ENCODE measurements at places on chromosomes 3 and 15.
A peak's percentile ranks its signal among the peaks of the same experiment; 100 is the strongest.

- no peak for DNase-seq
- H3K4me3 ChIP-seq: no peak overlapping the region
- H3K27me3 ChIP-seq: no peaks in the 10 kb centered on the region
- no peak overlapping the region for H3K27ac ChIP-seq
Observed at GRCh38 chr3:195900436-195901355, 7.7 kb downstream of the TNK2 start.

GRCh38 chr15:35442742-35443141 is 103.2 kb downstream of the DPH6 start:
- no peaks in the 10 kb centered on the region for H3K27me3 ChIP-seq
- no peaks in the 10 kb centered on the region for H3K4me1 ChIP-seq
- no peak overlapping the region for H3K4me3 ChIP-seq
- no peak for DNase-seq
- H3K36me3 ChIP-seq: no peaks in the 10 kb centered on the region

DNA sequence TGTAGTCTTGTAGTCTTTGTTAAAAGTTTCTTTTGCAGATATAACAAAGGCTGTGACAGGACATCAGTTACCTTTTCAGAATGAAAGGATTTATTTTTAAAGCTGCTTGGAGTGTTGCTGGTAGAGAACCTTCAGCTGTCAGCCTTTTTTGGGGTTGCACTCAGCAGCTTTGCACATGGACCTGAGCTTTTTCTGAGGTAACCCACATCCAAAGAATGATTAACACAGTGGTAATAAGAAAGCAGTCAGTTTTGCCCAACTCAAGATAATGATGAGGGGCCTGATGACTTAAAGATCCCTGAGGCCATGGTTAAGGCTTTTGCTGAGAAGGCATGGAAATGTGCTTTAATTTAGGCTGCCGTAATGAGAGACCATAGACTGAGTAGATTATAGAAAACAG is 1042.7 kb downstream of the PLOD2 start:
- H3K4me1 ChIP-seq: no peaks in the 10 kb centered on the region
- H3K27ac ChIP-seq: no peak overlapping the region
- no peaks in the 10 kb centered on the region for H3K36me3 ChIP-seq
- no peak overlapping the region for H3K4me3 ChIP-seq
- no peaks in the 10 kb centered on the region for H3K27me3 ChIP-seq

- no peak overlapping the region for H3K27ac ChIP-seq
- H3K4me3 ChIP-seq: no peak overlapping the region
- no peak for DNase-seq
- H3K4me1 ChIP-seq: no peaks in the 10 kb centered on the region
Observed at GRCh38 chr15:71011503-71012155, 103.6 kb upstream of the THSD4 start.

DNA sequence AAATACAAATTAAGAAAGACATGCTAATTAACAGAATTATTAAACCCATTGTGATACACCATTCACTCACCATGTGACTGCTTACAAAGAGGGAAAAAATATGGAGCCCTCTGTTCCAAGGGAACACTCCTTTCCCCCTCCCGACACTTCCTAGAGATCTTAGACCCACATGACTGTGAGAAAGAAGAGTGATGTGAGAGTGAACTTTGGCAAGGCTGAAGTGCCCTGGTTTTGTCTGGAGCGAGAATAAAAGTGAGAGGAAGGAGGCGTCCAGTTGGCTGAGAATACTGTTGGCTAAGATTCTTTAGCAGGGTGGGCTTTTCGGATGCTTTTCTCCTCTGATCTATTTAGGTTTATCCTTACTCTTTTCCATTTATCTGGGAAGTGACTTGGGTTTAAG is 14.1 kb downstream of the CHL1 start:
- H3K36me3 ChIP-seq: no peaks in the 10 kb centered on the region
- H3K4me1 ChIP-seq: no peaks in the 10 kb centered on the region
- no peak overlapping the region for H3K27ac ChIP-seq

DNA sequence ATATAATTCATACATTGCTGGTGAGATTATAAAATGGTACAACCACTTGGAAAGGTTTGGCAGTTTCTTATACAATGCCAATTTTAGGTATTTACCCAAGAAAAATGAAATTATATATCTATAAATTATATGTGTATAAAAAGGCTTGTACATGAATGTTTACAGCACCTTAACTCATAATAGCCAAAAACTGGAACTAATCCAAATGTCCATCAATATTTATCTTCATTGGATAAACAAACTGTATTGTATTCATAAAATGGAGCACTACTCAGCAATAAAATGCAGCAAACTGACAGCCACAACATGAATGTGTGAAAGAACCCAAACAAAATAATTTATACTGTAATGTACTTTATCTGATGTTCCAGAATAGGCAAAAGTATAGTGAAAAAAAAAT is 33.6 kb upstream of the EIF5A2 start:
- H3K27ac ChIP-seq: no peak overlapping the region
- no peaks in the 10 kb centered on the region for H3K4me1 ChIP-seq
- H3K4me3 ChIP-seq: no peak overlapping the region
- no peak for DNase-seq

GRCh38 chr15:71097890-71098289 is 17.4 kb upstream of the THSD4 start:
- no peak for DNase-seq
- no peaks in the 10 kb centered on the region for H3K27me3 ChIP-seq
- no peak overlapping the region for H3K4me3 ChIP-seq
- no peaks in the 10 kb centered on the region for H3K36me3 ChIP-seq

GRCh38 chr15:52551762-52552161 is 17.1 kb downstream of the ARPP19 start:
- no peaks in the 10 kb centered on the region for H3K27me3 ChIP-seq
- no peak overlapping the region for H3K27ac ChIP-seq
- DNase-seq: no peak
- no peaks in the 10 kb centered on the region for H3K4me1 ChIP-seq
- peaks cover 7% of the 10 kb centered on the region for H3K36me3 ChIP-seq
- no peak overlapping the region for H3K4me3 ChIP-seq

DNA sequence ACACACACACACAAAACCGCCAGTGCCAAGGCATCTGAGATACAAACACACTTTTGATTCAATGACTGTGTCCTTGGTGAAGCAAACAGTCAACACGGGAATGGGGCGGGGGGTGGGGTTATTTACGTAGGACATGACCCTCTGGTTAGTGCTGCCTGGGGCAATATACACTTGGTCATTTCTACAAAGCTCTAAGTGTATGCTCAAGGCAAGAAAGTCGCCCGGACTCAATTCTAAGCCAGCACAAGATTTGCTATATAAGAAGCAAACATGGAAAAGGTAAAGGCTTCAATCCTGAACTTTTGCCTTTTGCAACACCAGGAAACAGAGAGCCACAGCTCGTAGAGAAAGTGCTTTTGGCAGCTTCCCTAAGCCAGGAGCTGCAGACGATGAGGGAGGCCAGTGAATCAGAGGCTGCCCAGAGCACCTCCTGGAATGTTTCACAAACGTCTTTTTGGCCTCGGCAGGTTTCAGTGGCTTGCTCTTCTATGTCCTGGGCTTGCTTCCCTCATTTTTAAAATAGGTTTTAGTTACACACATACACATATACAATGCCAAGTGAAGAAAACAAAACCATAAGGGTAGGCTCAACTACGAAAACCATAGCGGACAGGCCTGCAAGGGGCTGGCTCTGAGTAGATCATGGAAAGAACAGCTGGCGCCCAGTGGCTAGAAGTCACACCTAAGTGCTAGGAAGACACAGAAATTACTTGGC is 73.6 kb downstream of the TM4SF4 start:
- peaks cover 7% of the 10 kb centered on the region for H3K4me1 ChIP-seq
- H3K27ac ChIP-seq: peak overlapping the region; percentile 86
- no peak overlapping the region for H3K4me3 ChIP-seq
- peak; percentile 65 for DNase-seq

- no peaks in the 10 kb centered on the region for H3K4me1 ChIP-seq
- H3K4me3 ChIP-seq: no peak overlapping the region
Observed at GRCh38 chr3:98361289-98361688, 7.6 kb downstream of the OR5K4 start.

GRCh38 chr15:63089260-63090043 is 32.2 kb upstream of the LACTB start:
- H3K4me1 ChIP-seq: peaks cover 4% of the 10 kb centered on the region
- H3K27me3 ChIP-seq: no peaks in the 10 kb centered on the region
- DNase-seq: no peak
- H3K4me3 ChIP-seq: no peak overlapping the region

GRCh38 chr3:27200721-27201489 is 168.3 kb downstream of the NEK10 start:
- no peak for DNase-seq
- no peak overlapping the region for H3K4me3 ChIP-seq
- H3K27ac ChIP-seq: no peak overlapping the region
